ENCODE measurements at places on chromosomes 12 and 14.

- peak; percentile 36 for DNase-seq
Measured at GRCh38 chr12:18165422-18165871, 75.5 kb upstream of the RERGL start.

DNA sequence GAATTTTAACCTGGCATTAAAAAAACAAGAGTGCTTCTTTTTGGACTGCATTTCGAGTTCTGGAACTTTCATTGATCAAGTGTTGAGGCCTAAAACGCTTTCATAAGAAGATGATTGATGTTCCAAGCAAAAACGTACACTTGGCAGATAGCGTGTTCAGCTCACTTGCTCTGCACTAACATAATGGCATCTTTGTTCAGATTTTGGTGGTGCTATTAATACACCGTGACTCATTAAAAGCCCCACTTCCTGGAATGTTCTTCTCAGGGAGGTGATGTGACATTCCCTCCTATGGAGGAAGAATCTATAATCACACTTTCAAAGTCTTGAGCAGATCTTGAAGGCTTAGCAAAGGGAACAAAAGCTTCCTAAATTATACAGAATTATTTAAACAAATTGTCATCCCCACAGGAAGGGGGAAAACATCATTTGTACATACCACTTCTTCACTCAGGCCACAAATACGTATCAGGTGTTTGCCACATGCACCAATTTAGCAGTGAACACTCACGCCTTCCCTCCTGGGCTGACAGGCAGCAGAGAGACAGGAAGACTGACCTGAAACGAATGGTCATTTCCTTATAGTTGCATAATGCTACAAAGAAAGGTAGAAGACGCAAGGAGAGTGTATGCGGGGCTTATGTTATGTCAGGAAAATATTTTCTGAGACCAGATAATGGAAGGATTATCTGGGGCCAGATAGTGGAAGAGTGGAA, 15.4 kb downstream of the HSP90AA1 start:
- peak; percentile 54 for DNase-seq

- DNase-seq, result peak; percentile 15
Measured at GRCh38 chr12:77070800-77071449, 5.6 kb upstream of the E2F7 start.

GRCh38 chr12:121960541-121960940, 42.1 kb downstream of the CFAP251 start:
- DNase-seq, result no peak

- no peak for DNase-seq
Measured at GRCh38 chr14:24119691-24120090, 4.9 kb upstream of the NRL start.
